ENCODE measurements at places on chromosomes 11 and 22.
A peak's percentile ranks its signal among the peaks of the same experiment; 100 is the strongest.

- DNase-seq: no peak
Observed at GRCh38 chr11:91630916-91631673, 593.5 kb upstream of the FAT3 start.

DNA sequence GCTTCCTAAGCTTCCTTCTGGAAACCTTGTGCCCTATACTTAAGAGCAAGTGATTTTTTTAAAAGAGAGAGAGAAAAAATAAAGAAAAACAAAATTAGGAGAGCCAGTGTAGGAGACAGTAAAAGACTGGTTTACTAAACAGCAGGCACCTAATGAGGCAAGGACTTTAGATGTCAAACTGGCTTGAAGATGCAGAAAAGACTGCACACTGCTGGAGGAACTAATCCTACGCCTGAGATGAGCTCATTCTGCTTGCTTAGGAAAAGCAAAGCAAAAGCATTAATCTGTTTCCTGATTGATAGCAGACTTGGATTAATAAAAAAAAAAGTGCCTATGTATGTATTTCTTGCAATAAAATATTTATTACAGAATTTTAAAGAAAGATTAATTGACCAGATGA, 113.6 kb upstream of the SEZ6L start:
- DNase-seq: no peak

- no peak for DNase-seq
Observed at GRCh38 chr11:32821917-32822560, 7.7 kb upstream of the PRRG4 start.

DNA sequence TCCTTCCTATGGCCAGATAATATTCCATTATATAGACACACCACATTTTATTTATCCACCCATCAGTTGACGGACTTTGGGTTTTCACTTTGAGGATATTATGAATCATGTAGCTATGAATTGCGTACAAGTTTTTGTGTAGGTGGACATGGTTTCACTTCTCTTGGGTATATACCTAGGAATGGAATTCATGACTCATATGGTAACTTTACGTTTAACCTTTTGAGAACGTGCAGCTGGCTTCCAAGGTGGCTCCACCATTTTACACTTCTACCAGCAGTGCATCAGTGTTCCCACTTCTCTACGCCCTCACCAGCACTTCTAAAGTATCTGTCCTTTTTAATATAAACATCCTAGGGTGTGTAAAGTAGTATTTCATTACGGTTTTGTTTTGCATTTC, 112.0 kb downstream of the PLEKHA7 start:
- DNase-seq: no peak

DNA sequence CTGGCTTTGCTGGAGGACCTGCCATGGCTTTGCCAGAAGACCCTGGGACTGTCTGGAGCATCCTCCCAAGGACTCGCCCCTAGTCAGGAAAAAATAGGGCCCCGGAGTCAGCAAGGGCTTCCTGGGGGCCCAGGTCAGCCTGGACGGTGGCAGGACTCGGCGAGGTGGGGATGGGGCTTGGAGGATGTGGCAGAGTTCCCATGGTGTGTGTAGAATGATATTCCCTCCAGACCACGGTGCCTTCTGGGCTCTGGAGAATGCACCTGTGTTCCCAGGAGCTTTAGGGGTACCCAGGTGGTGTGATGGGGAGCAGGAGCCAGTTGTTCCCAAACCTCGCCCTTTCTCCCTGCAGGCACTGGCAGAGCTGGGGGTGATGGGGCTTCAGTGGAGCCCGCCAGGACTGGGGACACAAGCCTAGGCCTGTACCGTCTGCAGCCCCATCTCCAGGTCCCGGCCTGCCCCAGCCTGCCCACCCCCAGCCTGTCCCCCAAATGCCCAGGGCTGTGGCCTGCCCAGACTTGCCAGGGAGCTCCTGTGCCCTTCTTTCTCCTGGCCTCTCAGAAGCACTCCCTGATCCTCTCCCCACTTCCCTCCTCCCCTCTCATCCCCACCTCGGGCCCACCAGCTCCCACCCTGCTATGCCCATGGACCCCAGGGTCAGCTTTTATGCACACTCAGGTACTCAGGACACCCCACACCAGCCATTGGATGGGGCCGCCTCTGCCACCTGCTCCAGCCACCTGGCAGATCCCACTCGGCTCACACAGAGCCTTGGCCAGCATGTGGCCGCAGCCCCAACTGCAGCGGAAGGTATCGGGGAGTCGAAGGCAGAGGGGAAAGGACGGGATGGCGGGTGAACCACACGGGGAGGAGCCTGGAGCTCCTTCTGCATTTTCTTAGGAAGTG, 82.1 kb downstream of the CDKN1C start:
- peak; percentile 57 for DNase-seq

GRCh38 chr11:10906521-10906920, 48.7 kb upstream of the ZBED5 start:
- no peak for DNase-seq

GRCh38 chr11:2781408-2782274, 81.8 kb upstream of the KCNQ1OT1 start:
- peak; percentile 50 for DNase-seq
